NCI-H187 (cell line): ENCODE measurements at places on chromosomes 2 and 18.

DNA sequence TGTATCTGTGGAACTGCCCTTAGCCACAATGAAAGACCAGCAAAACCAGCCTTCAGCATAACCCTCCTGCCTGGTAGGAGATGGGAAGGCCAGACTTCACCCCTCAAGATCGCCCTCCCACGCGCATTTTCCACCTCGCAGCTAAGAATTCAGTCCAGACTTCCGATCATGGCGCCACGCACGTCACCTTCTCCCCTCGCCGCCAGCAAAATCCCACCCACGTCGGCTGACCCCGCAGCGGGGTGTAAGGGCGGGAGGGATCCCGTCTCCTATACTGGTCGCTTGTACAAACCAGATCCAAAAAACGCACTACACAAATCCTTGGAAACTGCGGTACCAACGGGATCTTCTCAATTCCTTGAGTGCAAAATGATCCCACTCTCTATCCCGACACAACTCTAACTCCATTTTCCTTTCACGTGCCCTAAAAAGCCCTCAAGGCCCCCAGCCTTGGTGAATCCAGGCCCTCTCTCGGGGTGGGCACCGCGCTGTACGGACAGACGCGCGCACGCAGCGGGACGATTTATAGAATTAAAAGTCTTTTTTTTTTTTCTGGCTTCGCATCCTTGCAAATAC is 1.0 kb upstream of the BMPR2 start:
- no peak for DNase-seq

- DNase-seq, result no peak
These were observed 11.5 kb downstream of the BBS5 start for GRCh38 chr2:169490834-169491233.

GRCh38 chr2:20436716-20437470 is 10.0 kb upstream of the RHOB start:
- DNase-seq, result no peak

DNA sequence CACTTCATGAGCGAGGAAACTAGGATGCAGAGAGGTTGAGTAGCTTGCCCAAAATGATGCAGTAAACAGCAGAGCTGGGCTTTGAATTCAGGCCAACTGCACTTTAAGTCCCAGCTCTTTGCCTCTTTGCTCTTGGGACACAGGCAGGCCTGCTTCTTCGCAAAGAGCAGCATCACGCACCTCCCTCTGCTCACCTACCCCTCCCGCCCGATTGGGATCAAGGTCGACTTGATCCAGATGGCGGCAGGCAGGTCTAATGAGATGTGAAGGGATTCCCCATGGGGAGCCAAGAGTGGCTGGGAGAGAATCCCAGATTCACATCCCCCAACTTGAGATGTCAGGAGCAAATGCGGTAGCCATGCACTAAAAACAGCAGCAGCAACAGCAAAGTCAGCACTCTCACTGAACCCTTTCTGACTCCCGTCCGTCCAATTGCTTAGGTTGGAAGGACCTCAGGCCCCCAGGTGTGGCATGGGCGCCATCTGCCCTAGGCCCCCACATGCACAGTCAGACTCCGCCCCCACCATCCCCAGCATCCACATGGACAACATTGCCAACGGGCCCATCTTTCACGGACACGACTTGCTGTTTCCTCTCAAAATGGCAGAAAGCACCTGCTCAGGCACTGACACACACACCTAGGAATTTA is 84.3 kb upstream of the MAP4K4 start:
- DNase-seq, result no peak

DNA sequence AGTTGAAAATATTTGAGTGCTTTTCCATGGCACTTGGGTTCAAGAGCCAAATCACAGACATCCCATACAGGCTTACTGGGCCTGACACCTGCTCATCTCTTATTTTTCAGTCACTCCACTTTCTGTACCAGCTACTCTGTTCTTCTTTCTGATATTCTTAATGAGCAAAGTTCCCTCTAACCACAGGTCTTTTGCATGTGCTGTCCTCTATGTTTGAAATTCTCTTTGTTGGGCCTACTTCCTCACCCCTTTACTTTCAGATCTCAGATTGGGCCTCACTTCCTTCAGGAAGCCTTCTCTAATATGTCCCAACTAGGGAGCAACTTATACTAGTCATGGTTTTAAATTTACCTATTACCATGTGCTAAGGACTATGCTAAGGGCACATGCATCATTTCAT is 81.8 kb upstream of the RBMS1 start:
- no peak for DNase-seq

GRCh38 chr2:109135359-109136197 is 6.6 kb downstream of the SH3RF3 start:
- no peak for DNase-seq

GRCh38 chr2:26679867-26680266 is 12.7 kb upstream of the KCNK3 start:
- DNase-seq, result no peak

- DNase-seq, result no peak
These were observed 4.8 kb downstream of the EPHA4 start for GRCh38 chr2:221567231-221567760.

DNA sequence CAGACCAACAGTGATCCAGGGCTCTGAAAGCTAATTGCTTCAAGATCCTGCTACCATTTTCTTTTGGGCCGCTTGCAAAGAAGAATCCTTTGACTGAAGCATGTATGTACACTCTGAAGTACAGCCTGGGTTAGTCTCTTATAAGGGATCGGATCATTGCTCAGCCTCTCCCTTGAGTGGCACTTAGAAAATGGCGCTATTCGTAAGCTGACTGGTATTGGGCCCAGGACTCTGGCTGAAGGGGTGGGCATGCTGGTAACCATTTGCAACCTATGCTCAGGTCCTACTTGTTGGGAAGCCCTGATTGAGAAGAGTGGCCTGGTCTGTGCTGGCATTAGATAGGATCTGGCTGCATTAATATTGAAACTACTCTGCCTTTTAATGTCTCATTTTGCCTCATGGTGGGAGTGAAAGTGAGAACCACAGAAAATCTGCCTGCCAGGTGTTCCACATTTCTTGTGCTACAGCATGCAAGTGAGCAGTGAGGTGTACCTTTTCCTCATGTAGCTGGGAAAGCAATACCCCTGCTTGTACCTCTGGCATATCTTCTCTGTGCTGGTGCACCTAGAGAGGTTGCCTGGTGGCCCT is 661 bp upstream of the MGAT5 start:
- DNase-seq, result no peak

DNA sequence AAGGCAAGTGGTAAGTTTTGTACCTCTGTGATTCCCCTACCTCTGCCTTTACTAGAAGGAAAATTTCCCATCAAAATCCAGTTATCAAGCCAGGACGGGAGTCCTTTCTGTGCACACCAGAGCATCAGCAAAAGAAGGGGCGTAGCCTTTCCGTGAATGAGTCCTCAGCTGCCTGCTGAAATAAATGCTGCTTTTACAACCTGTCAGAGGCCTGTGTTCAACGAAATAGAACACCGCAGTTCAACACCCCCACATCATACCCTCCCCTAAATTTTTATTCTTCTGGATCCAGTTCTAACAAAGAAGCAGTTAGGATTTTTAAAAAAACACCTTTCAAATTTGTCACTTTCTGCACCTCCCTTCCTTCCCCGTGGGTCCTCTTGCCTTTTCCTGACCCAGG is 135.8 kb downstream of the SETBP1 start:
- DNase-seq, result no peak

DNA sequence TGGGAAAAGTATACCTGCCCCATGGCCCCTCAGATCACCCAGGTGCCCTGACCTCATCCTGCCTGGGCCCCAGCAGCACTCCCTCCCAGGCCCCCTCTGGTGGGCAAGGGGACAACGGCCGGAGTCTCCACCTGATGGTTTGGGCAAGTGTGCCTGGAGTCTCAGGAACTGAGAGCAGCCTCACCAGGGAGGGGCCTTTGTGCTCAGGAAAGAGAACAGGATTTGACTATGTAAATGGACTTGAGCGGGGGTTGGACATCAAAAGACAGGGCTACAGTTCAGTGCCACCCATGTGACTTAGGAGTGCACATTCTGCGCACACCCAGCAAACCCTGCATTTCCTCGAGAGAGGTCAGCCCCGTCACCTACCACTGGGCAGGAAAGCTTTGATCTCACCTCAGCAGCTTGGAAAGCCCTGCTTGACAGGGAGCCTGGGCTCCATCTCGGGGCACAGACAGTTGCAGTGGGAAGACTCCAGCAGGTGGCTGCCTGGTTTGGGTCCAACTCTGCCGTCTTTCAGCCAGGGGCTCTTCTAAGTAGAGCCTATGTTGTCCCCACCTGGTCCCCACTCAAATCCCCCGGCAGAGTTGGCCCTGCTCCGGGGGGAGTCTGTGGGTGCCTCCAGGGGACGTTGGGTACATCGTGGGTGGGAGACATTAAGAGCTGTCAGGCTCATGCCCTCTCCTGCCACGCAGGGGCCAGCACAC is 3.3 kb downstream of the INPP5D start:
- no peak for DNase-seq

GRCh38 chr2:138819964-138820363 is 39.8 kb upstream of the NXPH2 start:
- no peak for DNase-seq

DNA sequence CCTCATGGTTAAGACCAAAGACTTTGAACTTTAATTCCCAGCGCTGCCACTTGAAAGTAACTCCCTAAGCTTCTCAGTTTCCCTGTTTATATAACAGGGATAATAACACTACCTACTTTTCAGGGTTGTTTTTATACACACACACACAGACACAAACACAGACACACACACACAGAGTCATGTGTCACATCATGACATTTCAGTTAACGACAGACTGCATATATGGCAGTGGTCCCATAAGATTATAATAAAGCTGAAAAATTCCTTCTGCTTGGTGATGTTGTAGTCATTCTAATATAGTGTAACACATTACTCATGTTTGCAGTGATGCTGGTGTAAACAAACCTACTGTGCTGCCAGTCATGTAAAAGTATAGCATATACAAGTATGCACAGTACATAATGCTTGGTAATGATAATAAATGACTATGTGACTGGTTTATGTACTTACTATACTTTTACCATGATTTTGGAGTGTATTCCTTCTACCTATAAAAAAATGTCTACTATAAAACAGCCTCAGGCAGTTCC is 89.2 kb upstream of the ITGA4 start:
- DNase-seq, result no peak

DNA sequence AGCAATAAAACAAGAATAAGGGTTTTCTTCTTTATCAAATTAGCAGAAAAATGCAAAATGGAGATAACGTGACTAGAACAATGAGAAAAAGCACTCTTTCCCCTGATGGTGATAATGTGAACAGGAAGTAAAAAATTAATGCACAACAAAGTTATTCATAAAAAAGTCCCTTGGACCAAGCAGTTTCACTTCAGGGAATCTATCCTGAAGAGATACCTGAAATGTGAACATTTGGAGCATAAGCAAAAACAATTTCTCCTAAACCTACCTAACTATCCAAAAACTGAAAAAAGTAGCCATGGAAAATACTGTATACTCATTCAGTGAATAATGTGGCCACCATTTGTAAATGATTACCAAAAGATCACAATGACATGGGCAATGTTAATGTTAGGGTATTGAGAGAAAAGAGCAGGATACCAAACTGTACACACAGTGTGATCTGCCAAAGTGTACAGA is 48.7 kb downstream of the TRIP12 start:
- no peak for DNase-seq

DNA sequence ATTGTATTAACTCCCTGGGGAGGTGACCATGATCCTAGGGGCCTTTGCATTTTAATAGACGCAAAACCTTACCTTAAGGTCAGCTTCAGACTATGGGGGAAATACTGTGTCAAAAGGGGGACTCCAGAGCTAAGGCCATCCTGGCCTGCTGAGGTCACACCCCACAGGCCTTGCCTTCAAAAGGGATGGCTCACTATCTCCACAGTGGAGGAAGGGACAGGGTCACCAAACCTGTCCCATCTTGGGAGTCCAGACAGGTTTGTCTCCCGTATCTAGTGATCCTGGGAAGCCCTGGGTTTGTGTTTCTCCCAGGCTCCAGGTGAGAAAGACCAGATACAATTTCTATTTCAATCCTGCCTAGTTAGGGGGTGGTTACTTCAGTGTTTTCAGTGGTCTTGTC is 24.9 kb downstream of the CAPN14 start:
- no peak for DNase-seq

DNA sequence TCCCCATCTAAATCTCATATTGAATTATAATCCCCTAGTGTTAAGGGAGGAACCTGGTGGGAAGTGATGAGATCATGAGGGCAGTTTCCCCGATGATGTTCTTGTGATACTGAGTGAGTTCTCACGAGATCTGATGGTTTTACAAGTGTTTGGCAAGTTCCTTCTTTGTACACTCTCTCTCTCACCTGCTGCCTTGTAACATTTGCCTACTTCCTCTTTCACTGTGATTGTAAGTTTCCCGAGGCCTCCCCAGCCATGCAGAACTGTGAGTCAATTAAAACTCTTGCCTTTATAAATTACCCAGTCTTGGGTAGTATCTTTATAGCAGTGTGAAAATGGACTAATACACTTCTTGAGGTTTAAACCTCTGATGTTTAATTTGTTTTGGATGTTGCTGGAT is 177.5 kb downstream of the CD8B2 start:
- DNase-seq, result no peak

- DNase-seq, result no peak
These were observed 141.7 kb upstream of the TWIST2 start for GRCh38 chr2:238706163-238706562.

GRCh38 chr2:204260162-204260877 is 285.0 kb upstream of the PARD3B start:
- peak; percentile 18 for DNase-seq

- DNase-seq, result no peak
These were observed 8.2 kb downstream of the SERPINB7 start for GRCh38 chr18:63783394-63783793.

DNA sequence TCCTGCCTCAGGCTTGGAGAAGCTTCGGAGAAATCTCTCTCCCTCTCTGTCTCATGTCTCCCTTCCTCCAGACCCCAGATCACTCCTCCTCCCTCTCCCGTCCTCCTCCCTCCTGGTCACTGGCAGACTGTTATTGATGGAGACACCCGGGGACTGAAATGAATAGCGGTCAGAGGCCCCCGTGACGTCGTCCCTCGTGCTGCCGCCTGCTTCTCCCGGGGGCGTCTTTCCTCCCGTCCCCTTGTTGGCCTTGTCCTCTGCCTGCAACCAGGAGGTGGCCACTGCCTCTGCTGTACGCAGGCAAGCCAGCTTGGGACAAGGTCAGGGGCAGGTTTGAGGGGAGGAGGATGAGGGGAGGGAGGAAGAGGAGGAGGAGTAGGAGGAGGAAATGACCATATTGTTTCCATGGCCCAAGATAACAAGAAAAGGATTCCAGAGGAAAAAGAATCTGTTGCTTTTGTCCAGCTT is 78.2 kb downstream of the CELF4 start:
- no peak for DNase-seq

DNA sequence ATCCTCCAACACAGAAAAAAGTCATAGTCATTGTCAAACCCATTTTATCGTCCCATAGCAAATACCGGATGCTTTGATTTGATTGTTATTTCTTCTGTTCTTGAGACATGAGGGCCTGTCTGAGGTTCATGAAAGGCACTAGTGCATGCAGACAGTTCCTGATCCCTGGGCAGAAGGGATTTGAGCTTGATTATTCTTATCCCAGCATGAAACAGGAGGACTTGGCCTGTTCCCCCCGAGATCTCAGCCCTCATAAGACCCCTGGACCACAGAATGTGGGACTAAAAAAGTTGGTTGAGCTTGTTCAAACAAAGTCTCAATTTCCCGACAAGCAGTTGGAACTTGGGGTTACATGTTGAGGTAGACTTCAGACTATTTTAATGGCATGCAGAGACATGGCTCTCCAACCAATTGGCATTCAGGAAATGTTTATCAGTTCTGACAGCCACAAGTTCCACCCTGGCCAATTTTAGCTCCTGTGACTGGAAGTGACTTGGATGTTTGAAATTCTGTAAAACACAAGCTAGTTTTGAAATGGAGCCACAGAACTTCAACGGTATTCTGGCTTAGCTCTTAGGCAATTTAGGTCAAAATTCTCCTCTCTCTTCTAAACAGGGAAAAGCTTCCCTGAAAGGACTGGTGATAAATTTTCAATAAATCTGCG is 366.9 kb upstream of the SLC14A2 start:
- no peak for DNase-seq
